ENCODE measurements at places on chromosomes 1 and 21.

GRCh38 chr21:42373196-42373907 lies 7.0 kb upstream of the TFF1 start:
- no peak for DNase-seq

DNA sequence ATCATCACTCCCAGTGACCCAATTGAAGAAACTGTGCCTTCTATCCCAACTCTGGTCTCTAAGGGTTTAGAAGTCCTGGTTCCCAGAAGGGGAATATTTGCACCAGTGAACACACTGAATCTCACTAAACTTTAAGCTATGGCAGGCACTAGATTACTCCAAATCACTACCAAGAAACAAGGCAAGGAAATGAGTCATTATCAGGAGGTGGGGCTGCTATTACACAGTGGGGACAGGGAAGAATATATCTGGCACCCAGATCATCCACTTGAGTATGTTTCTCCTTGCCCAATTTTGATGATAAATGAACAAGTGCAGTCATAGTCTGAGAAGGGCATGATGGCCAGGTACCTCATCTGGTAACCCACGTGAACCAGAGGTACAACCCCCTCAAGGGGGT lies 7.0 kb downstream of the MRPL9 start:
- DNase-seq: no peak

DNA sequence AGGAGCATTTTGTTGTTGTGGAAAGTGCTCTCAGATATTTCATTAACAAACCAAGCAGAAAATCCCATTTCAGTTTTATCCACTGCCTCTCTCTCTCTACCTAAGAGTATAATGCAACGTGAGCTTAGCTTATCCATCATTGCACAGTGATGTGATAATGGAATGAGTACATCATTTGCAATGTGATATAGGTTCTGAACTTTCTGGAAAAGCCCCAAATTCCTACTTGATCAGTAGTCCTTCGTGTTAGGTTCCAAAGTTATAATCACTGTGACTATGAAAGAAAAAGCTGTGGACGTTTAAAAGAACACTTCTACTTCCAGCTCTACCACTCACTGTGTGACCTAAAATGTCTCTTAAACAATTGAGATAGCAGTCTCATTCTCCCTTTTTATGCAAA lies 76.4 kb upstream of the PRMT6 start:
- no peak for DNase-seq

DNA sequence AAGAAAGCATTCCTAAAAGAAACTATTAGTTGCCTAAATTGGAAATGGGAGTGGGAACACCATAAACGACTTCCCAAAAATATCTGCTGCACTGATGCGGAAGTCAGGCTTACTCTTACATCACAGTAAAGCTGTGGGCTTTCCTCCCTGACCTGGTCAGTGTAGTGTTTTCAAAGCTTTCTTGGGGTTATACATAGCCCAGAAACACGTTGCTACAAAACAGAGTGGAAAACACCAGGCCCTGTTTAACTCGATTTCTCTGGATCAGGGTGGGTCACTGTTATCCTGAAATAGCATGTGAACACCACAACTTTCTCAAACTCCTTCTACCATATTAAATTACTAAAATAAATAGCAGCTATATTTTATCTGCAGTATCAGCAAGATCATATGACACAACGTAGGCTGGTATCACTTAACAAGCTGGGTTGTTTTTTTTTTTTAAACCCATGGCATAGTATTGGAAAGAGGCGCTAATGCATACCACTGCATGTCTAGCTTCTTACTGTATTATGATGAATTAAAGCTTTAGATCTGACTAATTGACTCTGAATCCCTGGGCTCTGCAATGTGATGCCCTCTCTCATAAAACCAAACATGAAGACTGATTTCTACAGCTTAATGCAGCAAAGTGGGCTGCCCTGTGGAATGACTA lies 184.6 kb downstream of the TGFB2 start:
- DNase-seq: no peak

DNA sequence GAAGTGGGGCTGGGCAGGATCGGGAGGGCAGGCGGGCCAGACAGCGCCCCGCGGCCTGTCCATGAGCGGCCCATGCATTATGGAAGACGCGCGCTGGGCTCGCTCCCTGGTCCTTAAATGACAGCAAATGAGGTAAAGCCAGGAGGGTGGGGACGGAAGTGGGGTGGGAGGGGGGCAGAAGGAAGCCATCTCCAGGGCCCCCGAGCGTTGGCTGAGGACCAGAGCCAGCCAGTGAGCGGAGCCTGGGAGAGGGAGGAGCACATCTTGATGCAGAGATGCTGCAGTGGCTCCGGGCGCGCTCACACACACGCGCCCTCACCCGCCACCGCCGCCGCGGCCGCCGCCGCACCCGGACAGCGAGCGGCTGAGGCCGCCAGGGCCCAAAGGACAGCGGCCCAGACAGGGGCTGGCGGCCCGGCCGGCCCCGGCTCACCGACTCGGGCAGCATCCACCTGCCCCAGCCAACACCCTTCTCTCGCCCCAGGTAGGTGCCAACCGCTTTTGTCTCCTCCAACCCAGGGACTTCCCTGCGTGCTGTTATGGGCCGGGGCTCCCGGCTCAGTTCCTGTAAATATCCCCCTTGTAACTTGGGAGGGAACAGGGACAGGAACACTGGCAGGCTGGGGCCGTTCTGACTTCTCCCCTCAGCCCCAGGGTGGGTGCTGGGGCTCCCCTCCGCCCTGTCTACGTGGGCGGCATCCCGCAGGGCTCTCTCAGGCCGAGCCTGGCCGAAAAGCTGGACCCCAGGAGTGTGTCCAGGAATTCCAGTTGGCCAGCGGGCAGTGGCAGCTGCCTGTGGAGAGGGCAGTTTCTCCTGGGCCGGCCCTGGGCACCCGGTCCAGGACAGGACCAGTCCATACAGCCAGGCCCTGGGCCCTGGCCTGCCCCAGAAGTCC lies at the start of gene CNTN2:
CNTN2 (plus strand) TSS at position 302 of the 896 bp plus-strand sequence. CDS start 9,974 bp downstream, outside the sequence.
- DNase-seq: no peak

DNA sequence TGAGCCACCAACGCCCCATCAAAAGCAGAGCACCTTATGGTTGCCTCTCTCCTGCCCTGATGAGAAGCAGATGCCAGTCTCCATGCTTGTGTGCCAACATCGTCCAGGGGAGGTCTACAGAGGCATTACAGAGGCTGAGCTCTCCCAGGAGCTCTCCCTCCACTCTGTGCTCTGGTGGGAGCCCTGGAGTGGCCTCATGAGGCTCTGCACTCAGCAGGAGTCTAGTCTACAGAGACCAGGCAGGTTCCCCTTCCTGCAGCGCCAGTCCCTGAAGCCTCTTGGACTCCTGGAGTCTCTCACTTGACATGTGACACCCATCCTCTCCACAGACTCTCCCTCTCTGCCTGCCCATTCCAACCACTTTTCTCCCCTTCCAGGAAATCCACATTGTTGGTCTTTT lies 3.4 kb downstream of the DCST1 start:
- DNase-seq: no peak
